ENCODE measurements at places on chromosomes 4 and X.

- no peak for DNase-seq
These were observed 22.2 kb downstream of the TMPRSS11E start for GRCh38 chr4:68469482-68469881.

DNA sequence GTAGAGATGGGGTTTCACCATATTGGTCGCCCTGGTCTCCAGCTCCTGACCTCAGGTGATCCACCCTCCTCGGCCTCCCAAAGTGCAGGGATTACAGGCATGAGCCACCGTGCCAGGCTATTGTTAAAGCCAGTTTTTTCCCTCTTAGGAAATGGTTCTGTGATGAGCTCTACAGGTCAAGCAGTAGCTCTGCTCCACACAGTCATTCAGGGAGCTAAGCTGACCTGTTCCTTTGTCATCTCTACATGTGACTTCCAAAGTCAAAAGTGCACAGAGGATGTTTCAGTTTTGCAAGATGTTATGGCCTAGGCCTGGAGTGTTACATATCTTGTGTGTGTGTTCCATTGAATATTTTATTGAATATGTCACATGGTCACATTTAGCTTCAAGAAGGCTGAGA is 11.4 kb downstream of the MCUB start:
- no peak for DNase-seq

- no peak for DNase-seq
These were observed 18.6 kb downstream of the STK32B start for GRCh38 chr4:5069901-5070300.

DNA sequence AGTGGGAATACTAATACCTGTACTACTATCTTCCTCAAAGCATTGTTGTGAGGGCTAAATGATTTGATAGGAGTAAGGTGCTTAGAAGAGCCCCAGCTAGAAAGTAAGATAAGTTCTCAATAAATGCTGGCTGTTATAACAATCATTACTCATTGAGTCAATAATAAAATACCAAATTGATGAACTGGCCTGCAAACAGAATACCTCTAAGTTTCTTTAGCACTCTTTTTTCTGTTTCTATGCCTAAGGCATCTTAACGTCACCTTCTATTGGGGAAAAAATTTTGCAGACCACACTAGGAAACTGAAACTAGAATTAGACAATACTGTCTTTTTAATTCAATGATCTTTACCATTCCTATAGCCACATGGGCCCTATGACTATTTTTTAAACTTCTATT is 1.2 kb downstream of the CLTRN start:
- DNase-seq: no peak

DNA sequence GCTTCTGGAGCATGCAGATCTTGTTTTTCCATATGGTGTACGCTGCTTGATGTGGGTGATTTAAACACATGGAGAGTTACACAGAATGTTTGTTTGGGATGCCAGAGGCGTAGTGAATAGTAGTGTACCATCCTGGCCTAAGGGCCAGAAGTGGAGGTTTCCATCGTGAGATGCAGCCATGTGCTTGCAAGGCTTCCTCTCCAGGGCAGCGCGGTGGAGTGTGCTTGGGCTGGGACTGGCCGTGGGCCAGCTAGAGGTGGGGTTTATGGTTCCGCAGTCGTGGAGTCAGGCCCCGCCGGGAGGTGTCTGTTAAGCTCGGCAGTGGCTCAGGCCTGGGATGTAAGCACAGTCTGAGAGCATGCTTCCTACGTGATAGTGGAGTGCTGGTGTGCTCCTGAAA is 14.0 kb downstream of the STOX2 start:
- no peak for DNase-seq

- DNase-seq: no peak
These were observed 173.7 kb upstream of the LEF1 start for GRCh38 chr4:108342325-108342970.

- no peak for DNase-seq
These were observed 122.8 kb upstream of the FAT1 start for GRCh38 chr4:186846426-186846825.

DNA sequence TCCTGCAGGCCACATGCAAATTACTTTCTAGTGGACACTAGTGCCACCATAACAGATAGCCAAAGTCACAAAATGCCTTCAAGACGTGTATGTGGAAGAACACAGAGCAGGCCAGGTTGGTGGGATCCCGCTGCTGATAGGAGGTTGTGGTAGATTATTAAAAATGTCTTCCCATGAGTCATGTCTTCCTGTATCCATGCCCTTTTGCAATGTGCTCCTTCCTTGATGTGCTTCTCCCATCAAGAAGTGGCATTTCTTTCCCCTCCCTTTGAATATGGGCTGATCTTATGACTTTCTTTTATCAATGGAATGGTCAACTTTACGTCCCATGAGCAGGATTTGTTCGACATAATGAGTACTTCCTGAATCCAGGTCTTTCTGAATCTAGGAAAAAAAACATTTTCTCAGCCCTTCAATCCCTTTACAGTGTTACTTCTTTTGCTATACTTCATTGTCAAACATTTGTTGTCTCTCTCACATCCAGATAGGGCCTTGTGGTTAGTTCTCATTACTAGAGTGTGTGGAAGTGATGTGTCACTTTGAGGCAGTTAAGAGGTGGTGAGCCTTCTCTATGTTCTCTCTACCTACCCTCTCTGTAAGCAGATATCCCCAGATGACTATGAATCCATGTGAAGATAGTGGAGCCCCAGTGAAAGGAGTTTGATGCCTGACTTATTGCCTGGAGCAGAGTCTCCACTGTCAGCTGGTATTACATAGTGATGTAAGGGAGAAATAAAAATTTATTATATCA is 519.2 kb upstream of the DIPK2B start:
- no peak for DNase-seq

DNA sequence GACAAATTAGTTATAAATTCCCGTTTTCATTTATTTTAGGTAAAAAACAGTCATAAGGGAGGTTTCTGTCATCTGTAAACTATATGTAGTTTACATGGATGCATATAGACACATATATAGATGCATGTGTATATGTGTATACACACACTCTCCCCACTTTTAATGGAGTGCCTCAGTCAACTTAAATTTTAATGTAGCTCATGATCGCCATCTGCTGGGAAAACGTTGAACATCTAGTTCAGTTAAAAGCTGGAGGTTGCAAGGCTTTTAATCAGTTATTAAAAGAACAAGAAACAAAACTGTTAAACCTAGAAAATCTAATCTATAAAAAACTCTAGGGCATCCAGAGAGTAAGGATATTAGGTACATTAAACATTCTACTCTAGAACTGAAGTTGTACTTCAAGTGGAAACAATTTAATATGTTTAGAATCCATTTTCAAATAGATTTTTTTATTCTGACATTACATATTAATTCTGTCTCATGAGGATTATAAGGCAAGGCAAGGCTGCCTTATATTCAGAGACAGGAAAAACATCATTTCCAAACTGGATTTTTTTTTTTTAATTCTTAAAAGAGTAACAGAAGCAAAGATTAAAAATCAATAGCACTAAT is 122.6 kb downstream of the SHISA3 start:
- no peak for DNase-seq

DNA sequence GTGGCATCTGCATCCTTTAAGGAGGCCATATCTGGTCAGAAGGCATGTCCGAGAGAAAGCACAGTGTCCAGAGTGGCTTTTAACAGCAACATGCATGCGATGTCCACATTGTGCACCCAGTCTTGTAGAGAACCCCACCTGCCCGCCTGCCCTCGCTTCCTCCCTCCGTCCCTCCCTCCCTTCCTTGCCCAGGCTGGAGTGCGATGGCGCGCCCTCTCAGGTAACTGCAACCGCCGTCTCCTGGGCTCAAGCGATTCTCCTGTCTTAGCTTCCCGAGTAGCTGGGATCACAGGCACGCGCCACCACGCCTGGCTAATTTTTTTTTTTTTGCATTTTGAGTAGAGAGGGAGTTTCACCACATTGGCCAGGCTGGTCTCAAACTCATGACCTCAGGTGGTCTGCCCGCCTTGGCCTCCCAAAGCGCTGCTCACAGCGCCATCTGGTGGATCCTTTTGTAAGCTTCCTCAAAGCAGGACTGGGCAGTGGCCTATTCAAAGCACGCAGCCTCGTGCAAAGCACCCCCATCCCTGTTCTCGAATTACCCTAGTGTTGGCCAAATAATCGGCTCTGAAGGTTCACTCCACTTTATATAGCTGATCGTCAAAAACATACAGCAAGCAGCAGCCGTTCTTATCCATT is 15.0 kb downstream of the BRCC3 start:
- DNase-seq: no peak

DNA sequence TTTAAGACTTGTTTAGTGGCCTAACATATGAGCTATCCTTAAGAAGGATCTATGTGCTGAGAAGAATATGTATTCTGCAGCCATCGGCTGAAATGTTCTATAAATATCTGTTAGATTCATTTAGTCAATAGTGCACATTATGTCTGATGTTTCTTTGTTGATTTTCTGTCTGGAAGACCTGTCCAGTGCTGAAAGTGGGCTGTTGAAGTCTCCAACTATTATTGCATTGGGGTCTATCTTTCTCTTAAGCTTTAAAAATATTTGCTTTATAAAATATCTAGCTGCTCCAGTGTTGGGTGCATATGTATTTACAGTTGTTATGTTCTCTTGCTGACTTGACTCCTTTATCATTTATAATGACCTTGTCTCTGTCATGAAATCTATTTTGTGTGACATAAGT is 9.4 kb upstream of the BLTP1 start:
- DNase-seq: no peak

DNA sequence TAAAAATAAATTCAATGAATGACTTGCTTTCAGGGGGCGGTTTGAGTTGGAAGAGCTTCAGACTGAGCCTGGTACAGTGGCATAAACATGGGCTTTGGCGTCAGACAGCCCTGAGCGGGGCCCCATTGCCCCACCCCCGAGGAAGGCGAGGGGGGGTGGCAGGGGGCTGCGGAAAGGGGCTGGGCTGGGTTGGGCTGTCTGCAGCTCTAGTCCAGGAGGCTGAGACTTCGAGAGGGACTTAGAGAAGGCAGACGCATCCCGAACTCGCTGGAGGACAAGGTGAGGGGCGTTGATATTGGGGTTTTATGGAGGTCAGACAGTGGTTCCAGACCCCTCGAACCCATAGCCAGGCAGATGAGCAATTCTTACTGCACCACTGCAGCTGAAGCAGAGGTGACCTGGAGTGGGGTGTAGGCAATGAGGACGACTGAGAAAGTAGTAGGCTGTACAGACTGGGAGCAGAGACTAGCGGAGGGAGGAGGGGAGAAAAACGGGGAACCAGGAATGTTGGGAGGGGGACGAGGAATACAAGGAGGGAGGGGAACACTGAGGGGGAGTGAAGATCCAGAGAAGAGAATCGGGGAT is at the start of gene MAGED2:
TSS of gene MAGED2 (plus strand) at position 222 of the 585 bp plus-strand sequence. CDS start 1,587 bp downstream, outside the sequence.
- DNase-seq: peak; percentile 15

DNA sequence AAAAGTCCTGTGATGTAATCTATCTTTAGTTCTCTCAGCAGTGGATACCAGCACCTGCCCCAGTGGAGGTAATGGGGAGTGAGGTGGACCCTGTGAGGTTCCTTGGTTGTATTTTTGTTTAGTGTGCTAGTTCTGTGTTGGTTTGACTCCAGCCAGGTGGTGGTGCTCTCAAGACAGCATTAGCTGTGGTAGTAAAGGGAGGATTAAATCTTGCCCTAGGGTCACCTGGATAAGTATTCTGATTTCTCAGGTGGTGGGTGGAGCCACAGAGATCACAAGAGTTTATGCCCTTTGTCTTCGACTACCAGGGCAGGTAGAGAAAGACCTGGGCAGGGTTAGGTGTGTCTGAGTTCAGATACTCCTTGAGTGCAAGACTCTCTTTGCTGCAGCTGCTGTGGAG is 176.3 kb upstream of the EDA2R start:
- no peak for DNase-seq

- DNase-seq: no peak
These were observed 8.9 kb upstream of the GSX2 start for GRCh38 chr4:54090804-54091623.

- no peak for DNase-seq
These were observed 2.3 kb upstream of the RGS12 start for GRCh38 chr4:3290476-3290875.

GRCh38 chr4:86043755-86044592 is 315.9 kb downstream of the MAPK10 start:
- DNase-seq: peak; percentile 42
